ENCODE measurements at places on chromosomes 5 and 9. TPM values are rescaled to one million over a fixed set of nuclear protein-coding genes. Genes with fewer than 3 reads are reported as not detected.

ASPN gene
- total RNA-seq = not detected

DNA sequence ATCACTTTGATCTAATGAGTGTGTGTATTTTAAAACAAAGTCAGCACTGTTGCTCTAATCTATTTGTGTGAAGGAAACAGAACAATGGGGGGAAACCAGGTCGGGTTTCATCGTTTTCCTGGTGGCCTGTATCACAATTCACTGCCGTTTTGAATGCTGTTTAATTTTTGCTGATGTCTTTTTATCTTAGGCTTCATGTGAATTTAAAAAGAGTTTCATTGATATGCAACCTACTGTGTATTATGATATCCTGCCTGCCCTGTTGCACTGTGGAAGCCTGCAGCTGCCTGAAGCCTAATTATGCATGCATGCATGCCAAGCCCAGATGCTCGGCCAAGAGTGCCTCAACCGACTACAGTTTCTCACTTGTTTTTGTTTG, 307.5 kb downstream of the ZNF608 start:
- no peak for DNase-seq
- H3K36me3 ChIP-seq = no peaks in the 10 kb centered on the region
- no peak overlapping the region for H3K27ac ChIP-seq
- no peak overlapping the region for H3K4me3 ChIP-seq

DNA sequence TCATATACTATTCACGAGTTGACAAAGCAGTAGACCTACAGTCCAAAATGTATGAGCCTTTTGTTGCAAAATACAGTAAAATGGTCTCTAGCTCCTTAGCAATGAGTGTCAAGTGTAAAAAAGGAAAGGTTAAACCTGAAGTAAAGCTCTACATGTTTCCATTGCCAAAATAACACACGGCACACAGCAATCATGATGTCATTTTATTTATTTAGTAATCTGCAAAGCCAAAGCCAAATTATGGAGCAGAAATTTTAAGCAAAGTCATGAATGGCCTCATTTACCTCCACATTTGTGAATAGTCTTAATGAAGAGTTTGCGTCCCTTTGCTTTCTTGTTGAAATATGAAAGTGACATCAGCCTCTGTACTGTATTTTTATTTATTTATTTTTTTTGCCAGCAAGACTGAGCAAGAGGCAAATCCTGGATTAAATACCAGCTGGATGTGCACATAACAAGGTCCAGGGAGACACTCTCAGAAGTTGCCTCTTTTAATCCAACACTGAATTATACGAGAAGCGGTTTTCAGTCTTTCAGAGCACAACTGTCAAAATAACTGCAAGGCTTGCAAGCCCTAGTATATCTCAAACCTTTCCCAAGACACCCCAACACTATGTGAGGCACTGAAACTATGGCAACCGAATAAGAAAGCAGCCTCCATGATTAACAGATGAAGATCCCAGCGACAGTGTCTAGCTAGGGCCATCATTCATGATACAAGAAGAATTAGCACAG, 9.7 kb downstream of the SEMA6A start:
- no peak overlapping the region for H3K27ac ChIP-seq
- peaks cover 10% of the 10 kb centered on the region for H3K27me3 ChIP-seq
- DNase-seq = no peak
- no peak overlapping the region for H3K4me3 ChIP-seq
- no peaks in the 10 kb centered on the region for H3K4me1 ChIP-seq
- H3K36me3 ChIP-seq = no peaks in the 10 kb centered on the region

TNC gene
- not detected for total RNA-seq

DNA sequence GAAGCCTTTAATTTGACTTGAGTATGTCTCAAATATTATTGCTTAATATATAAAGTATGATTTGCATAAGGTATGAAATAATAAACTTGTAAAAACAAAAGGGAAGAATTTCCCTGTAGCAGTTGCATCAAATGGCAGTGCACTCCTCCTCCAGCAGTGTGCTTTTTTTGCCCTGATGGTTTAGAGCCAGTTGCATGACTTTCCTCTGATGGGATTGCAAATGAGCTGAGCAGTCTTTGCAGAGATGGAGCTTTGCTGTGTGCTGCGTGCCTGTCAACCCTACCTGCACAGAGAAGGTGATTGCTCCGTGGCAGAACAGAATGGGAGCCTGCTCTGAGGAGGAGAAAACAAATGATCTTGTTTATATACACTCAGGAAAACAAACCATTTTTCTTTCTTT, 22.7 kb upstream of the CATSPER3 start:
- H3K27me3 ChIP-seq = no peaks in the 10 kb centered on the region
- no peak for DNase-seq
- H3K4me1 ChIP-seq = no peaks in the 10 kb centered on the region
- H3K27ac ChIP-seq = no peak overlapping the region

LIFR gene
- not detected for total RNA-seq

SLC22A4 gene
- not detected for total RNA-seq

GRCh38 chr9:111940697-111941096, 44.1 kb downstream of the UGCG start:
- H3K4me3 ChIP-seq = no peak overlapping the region
- H3K4me1 ChIP-seq = peaks cover 32% of the 10 kb centered on the region
- DNase-seq = no peak
- H3K36me3 ChIP-seq = peaks cover 16% of the 10 kb centered on the region
- no peaks in the 10 kb centered on the region for H3K27me3 ChIP-seq

DNA sequence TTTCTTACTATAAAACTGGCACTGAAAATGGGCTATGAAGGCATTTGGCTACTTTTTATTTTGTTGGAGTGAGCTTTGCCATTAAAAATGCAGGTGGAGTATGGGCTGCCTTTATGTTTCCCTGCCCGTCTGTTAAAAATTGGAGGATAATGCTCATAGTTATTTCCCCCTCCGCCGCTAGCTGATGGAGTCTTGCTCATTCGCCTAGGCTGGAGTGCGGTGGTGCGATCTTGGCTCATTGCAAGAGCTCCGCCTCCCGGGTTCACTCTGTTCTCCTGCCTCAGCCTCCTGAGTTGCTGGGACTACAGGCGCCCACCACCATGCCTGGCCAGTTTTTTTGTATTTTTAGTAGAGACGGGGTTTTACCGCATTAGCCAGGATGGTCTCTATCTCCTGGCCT, 8.6 kb downstream of the G3BP1 start:
- no peak overlapping the region for H3K4me3 ChIP-seq
- peaks cover 19% of the 10 kb centered on the region for H3K36me3 ChIP-seq
- H3K27me3 ChIP-seq = no peaks in the 10 kb centered on the region
- no peak overlapping the region for H3K27ac ChIP-seq

NSMF gene
- total RNA-seq = 54.3 TPM

TTC16 gene
- total RNA-seq = 4.4 TPM

DNA sequence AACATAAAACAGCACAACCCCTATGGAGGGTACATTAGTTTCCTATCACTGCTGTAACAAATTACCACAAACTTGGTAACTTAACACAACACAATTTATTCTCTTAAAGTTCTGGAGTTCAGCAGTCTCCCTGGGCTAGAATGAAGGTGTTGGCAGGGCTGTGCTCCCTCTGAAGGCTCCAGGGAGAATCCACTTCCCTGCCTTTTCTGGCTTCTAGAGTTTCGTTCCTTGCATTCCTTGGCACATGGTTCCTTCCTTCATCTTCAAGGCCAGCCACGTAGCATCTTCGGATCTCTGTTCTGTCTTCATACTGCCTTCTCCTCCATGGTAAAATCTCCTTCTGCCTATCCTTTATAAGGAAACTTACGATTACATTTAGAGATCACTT, 25.0 kb upstream of the GSN start:
- no peaks in the 10 kb centered on the region for H3K27me3 ChIP-seq
- no peaks in the 10 kb centered on the region for H3K4me1 ChIP-seq
- no peak for DNase-seq
- H3K4me3 ChIP-seq = no peak overlapping the region
- H3K27ac ChIP-seq = no peak overlapping the region

DNA sequence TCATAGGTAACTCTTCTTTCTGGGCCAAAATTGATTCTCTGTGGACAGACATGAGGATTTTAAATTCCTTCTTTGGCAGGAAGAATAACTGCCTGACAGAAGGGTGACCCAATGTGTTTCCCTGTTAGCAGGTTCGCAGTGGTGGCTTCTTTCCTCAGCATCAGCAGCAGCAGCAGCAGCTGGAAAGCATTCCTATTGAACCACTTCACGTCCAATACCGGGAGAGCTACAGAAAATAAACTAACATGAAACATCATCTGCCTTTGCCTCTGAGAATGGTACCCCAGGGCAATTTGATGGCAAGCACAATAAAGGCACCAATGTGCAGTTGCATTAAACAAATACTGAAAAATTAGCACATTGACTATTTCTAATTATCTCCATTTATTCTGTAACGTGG, 214.5 kb downstream of the TMEM167A start:
- no peak overlapping the region for H3K4me3 ChIP-seq
- peaks cover 2% of the 10 kb centered on the region for H3K27me3 ChIP-seq
- no peak for DNase-seq
- H3K36me3 ChIP-seq = no peaks in the 10 kb centered on the region
- no peaks in the 10 kb centered on the region for H3K4me1 ChIP-seq

DMRT2 gene
- not detected for total RNA-seq

Data from activated naive CD8-positive, alpha-beta T cell treated with anti-CD3 and anti-CD28 coated beads, Interleukin-2, amount 10 ng/mL, durations not matched to agents 7 days and 5 days (primary cell).